Activated CD8-positive, alpha-beta memory T cell treated with anti-CD3 and anti-CD28 coated beads for 1 hour (primary cell): ENCODE measurements at places on chromosomes 2 and 18.

GRCh38 chr2:136407117-136407951 is 289.4 kb upstream of the CXCR4 start:
- no peak for DNase-seq

GRCh38 chr2:126761981-126762878 is 106.3 kb downstream of the GYPC start:
- no peak for DNase-seq

DNA sequence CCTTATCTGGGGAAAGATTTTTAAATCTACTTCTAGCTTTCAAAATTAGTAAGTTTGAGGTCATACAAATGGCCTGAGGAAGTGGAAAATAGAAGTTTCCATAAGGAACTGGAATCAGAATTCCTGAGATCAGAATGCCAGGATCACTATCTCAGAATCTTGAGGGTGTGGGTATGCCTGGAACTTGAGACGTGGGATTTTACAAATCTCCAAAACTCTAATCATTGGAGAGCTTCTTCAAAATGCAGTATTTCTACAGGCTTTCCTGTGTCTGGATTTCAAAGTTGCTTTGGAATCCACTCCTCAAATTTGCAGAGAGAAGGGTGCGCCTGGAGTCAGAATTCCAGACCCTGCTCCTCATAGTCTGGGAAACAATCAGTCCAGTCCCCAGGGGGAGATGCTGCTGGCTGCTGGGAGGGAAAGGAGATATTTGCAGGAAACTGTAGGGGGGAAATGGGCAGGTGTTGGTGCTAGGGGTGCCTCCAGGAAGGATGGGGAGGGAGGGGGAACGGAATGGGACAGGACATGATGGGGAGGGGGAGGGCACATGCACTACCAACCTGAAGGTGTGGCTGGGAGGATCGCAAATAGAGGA is 31.0 kb upstream of the CATIP start:
- no peak for DNase-seq

DNA sequence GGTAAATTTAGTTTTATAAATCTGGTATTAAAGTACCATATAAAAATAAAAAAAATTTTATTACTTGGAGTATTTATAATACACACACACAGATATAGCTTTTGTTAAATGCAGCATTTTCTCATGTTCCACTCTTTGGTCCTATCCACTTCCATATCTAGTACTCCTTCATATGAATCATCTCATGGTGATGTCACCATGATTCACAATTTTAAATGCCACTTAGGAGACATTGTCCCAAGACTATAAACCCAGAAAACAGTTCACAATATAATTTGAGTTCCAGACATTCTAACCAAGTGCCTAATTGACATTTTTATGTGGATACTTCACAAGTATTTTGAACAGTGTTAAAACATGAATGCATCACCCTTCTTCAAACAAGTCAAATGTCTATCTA is 1398.3 kb downstream of the DSC3 start:
- no peak for DNase-seq

DNA sequence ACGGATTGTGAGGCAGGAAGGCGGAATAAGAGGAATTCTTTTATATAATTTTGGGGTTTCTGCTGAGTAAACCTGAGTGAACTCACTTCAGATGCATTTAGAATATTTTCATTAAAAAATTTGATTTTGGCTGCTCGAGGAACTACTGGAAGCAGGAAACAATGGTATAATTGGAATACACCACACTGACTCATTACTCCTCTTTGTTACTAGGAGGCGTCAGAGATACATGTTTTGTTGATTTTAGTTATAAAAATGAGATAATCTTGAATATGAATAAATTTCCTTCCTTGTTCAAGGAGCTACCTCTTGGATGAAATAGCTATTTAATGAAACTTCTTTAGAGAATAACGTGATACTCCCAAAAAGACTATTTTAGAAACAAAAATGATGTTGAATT is 97.4 kb downstream of the ANKRD36 start:
- DNase-seq: no peak
